ENCODE measurements at places on chromosomes 6 and 20.

GRCh38 chr6:3444276-3445088, 12.4 kb downstream of the SLC22A23 start:
- no peak for DNase-seq

GRCh38 chr6:25295651-25296050, 16.5 kb downstream of the CARMIL1 start:
- no peak for DNase-seq

GRCh38 chr6:55433446-55434130, 106.3 kb downstream of the GFRAL start:
- peak; percentile 63 for DNase-seq

- DNase-seq: no peak
Measured at GRCh38 chr6:33278392-33278741, 1.4 kb downstream of the B3GALT4 start.

Measured in iris pigment epithelial cell (primary cell).